ENCODE measurements at places on chromosomes 1 and 21.

- no peak for DNase-seq
Measured at GRCh38 chr1:44694863-44695478, 20.5 kb downstream of the ARMH1 start.

DNA sequence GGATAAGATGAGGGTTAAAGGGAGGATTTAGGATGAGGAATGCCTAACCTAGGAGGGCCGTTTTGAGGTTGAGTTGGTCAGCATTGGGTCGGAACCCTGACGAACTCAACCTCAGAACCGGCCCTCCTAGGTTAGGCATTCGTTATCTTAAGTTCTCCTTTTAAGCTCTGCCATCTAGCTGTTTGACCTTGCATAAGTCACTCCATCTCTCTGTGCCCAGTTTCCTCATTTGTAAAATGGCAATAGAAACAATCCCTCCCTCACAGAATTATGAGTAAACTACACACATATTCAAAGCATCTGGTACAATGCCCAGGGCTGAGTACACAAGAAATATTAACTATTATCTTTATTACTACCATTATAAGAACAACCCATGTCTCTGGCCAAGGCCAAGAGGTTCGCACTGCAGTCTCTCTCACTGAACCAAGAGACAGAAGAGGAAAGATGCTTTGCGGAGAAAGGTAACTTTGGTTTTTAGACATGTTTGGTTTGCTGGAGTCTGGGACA lies 4.8 kb downstream of the ABCB10 start:
- no peak for DNase-seq

GRCh38 chr1:106637566-106637965 lies 418.9 kb upstream of the PRMT6 start:
- no peak for DNase-seq

- no peak for DNase-seq
Measured at GRCh38 chr21:31988492-31989290, 115.9 kb downstream of the HUNK start.

DNA sequence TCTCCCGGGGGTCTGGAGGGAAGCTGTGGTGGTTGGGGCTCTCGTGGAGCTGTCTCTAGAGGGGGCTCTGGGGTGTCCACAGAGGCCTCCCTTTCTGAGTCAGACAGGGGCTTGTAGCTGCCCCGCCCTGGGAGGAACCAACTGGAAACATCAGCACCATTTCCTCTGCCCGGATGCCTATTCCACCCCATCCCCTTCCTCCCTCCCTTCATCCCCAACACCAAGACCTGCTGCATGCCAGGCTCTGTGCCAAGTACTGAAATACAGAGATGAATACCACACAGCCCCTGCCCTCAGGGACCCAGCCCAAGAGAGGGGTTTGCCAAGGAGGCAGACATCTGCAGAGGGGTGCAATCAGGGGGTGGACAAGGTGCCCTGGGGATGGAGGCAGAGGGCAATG lies 125.6 kb upstream of the ADAR start:
- no peak for DNase-seq

GRCh38 chr1:181794332-181794731 lies 267.2 kb downstream of the ZNF648 start:
- DNase-seq: no peak

DNA sequence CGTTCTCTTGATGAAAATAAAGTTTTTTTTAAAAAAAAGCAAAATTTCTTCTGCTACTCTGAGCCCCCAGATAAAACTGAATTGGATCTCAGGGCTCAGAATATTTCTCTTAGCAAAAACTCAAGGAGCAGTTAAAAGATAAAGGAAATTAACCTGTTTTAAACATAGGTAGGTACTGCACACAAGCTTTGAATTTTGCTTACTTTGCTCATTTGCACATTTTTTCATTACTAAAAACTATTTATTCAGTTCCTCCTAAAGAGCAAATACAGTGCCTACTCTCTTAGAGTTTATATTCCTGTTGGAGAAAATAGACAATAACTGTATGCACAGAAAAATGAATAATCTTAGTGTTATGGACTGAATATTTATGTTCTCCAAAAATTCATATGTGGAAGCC lies 13.0 kb upstream of the TNFSF4 start:
- no peak for DNase-seq

DNA sequence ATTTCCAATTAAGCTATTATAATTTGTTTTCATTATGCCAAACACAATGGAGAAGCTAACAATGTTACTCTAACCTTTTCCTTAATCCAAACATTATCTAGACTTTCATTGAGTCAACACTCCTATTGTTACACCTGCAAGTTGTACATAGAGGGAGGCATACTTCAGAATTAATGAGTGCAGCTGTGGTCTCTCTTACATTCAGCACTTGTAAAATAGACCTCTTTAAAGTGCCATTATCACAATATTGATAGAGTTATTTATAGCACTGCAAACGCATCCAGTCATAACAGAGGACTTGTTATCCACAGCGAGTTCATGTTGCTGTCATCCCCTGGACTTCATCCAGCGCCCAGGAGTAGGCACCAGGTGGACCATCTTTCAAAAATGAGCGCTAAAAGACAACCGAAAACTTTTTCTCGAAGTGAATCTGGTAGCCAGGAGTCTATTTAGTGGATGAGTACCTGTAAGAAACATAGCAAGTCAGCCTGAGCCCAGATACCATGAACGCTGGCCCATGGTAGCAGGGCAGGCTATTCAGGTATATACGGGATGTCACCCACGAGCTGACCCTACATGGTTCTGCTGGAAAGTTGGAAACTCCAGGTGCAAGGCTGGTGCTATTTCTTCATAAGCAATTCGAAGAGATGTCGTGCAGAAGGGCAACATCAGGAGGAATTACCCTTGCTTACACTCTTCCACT lies 70.6 kb upstream of the NFIA start:
- no peak for DNase-seq

- DNase-seq: no peak
Measured at GRCh38 chr1:165313903-165314302, 42.6 kb downstream of the LMX1A start.

GRCh38 chr1:21922090-21923013 lies 14.8 kb downstream of the HSPG2 start:
- DNase-seq: no peak

DNA sequence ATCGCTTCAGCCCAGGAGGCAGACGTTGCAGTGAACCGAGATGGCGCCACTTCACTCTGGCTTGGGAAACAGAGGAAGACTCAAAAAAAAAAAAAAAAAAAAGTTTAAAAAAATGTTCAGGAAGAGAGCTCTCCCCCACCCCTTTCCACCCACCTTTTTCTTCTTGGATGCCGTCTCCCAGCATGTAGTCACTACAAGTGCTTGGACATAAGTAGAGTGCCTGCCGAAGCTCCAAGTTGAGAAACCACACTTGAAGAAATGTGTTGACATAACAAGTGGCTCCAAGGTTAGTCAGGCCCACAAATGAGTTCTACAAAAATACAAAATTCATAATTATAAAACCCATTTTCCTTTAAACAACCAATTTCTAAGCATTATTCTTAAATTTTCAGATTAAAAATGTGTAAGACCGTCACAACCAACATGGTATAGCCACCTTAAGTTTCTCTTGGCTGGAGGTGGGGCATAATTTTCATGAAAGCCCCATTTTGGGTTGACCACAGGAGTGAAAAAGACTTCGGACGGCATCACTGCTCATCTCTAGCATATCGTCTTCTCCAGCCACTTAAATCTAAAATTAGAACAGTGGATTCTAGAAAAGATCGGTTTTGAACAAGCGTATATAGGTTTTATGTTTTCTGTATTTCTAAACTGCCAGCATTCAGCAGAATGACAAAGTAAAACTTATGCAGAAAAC lies 26.4 kb downstream of the USP48 start:
- DNase-seq: no peak

GRCh38 chr1:19484798-19485361 lies 459 bp downstream of the CAPZB start:
- DNase-seq: no peak
